ENCODE measurements at places on chromosomes 1 and 21.

DNA sequence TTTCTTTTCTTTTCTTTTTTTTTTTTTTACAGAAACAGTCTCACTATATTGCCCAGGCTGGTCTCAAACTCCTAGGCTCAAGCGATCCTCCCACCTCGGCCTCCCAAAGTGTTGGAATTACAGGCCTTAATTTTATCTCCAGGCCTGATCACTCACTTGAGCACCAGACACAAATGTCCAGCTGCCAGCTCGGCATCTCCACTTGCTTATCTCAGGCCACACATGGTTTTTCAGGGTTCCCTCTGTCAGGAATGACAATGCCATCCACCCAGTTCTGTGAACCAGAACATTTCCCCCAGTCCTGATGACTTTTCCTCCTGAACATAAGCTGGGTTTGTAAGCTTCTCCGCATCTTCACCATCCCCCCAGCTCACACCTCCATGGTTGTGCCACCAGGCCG is 44.6 kb upstream of the ZNF281 start:
- no peak for DNase-seq

DNA sequence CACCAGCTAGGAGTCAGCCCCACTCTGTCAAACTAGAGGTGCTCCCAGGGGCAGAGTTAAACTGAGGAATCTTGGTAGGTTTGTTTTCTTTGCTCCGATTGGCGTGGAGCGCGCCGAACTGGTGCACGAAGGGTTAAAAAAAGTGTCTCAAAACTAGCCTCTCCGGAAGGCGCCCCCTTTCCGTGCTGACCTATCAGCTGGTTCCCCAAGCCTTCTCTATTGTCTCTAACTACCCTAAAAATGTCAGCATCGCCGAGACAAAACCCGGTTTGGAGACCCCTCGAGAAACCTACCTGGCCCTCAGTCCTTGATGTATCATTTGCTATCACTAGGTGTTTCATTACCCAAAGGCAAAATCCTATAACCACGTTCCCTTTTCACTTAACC is 2.2 kb downstream of the TGFB2 start:
- DNase-seq, result no peak

- DNase-seq, result no peak
Measured at GRCh38 chr1:185317886-185318310, 855 bp upstream of the IVNS1ABP start.

- DNase-seq, result no peak
Measured at GRCh38 chr1:212568978-212569537, 39.5 kb upstream of the ATF3 start.

DNA sequence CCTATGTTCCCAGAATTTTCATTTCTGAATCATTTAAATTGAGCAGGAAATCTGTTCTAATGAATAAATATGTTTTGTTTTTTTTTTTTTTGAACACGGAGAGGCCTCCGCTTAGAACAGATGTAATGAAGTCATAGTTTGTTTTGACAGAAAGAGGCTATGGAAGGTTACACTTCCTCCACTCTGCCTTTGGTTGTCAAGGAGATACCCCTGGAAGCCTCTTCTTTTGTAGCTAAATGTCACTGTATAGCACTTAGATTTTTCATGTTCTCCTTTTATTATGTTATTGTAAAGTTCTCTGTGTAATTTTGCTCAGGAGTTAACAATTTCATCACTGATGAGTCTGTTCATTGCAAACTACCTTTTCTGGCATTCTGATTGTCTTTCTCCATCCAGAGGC is 22.7 kb upstream of the GNG12 start:
- no peak for DNase-seq

GRCh38 chr1:185351734-185352466 is 34.9 kb upstream of the IVNS1ABP start:
- DNase-seq, result no peak

GRCh38 chr1:14735841-14736240 is 137.4 kb downstream of the KAZN start:
- DNase-seq, result no peak

GRCh38 chr1:235888119-235888643 is 21.5 kb upstream of the LYST start:
- no peak for DNase-seq

GRCh38 chr1:67361641-67362040 is 54.0 kb downstream of the IL12RB2 start:
- no peak for DNase-seq

- DNase-seq, result no peak
Measured at GRCh38 chr1:85850238-85850637, 142.0 kb upstream of the ZNHIT6 start.

GRCh38 chr1:20551945-20552727 is at the start of gene FAM43B:
FAM43B (plus strand) TSS chr1:20552573; CDS start chr1:20552974, 401 bp downstream.
- no peak for DNase-seq

GRCh38 chr1:200610846-200611245 is 9.7 kb downstream of the KIF14 start:
- no peak for DNase-seq

DNA sequence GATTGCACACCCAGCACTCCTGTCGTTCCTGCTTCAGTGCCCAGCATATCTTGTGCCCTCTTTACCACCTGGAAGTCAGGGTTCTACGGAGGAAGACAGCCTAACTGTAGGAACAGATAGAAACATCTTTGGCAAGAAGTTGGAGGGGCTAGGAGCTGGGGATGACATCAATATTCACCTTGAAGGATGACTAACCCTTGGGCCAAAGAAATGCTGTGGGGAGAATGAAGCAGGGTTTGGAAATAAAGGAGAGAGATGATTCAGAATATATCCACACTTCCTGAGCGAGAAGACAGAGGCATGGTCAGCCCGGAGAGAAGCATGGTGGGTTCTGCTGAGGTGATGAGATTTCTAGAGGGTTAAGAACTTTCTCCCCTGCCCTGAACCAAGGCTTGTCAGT is 4.6 kb upstream of the NKAIN1 start:
- DNase-seq, result no peak

- DNase-seq, result no peak
Measured at GRCh38 chr1:25740071-25740470, 59.9 kb upstream of the SELENON start.

GRCh38 chr21:29300807-29301138 is 2.1 kb downstream of the BACH1 start:
- no peak for DNase-seq

- DNase-seq, result no peak
Measured at GRCh38 chr1:27416387-27417111, 24.1 kb downstream of the GPR3 start.

DNA sequence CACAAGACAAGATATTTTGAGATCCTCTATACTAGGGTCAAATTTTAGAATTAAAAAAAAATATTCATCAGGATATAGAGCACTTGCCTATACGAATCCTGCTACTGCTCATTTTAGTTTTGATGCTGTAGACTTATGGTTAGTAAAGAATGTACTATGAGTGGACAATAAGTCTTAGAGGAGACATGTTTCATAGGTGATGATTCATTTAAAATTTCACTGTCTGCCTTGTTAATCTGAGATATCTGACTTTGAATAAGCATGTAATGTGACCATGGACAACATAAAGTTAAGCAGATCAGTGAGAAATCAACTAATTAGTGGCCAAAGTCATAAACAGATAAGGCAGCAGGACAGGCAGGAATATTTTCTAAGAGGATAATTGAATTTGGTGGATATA is 106.8 kb upstream of the HP1BP3 start:
- DNase-seq, result no peak

DNA sequence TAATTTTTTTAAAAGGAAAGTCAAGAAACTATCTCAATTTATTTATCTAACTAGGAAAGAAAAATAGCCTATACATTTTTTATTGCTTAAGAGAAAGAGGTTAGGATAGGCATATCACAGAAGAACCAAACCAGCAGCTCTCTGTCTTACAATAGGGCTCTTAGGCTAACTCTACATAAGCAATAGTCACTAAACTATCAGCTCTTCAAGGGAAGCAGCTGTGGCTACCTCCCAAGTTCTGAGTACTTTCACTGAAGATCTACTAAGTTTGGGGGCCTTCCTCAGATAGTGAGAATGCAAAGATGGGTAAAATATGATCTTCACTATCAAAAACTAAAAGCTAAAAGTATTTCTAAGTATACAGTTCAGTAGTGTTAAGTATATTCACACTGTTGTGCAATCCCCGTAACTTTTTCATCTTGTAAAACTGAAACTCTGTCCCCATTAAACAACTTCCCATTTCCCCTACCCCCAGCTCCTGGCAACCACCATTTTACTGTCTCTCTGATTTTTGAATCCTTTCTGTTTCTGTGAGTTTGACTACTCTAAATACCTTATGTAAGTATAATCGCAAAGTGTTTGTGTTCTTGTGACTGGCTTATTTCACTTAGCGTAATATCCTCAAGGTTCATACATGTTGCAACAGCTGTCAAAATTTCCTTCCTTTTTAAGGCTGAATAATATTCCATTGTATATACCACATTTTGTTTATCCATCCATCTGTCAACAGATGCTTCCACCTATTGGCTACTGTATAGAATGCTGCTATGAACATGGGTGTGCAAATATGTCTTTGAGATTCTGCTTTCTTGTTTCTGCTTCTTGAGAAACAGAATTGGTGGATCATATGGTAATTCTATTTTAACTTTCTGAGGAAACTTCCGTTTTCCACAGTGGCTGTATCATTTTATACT is 73.3 kb downstream of the ACBD6 start:
- DNase-seq, result no peak

DNA sequence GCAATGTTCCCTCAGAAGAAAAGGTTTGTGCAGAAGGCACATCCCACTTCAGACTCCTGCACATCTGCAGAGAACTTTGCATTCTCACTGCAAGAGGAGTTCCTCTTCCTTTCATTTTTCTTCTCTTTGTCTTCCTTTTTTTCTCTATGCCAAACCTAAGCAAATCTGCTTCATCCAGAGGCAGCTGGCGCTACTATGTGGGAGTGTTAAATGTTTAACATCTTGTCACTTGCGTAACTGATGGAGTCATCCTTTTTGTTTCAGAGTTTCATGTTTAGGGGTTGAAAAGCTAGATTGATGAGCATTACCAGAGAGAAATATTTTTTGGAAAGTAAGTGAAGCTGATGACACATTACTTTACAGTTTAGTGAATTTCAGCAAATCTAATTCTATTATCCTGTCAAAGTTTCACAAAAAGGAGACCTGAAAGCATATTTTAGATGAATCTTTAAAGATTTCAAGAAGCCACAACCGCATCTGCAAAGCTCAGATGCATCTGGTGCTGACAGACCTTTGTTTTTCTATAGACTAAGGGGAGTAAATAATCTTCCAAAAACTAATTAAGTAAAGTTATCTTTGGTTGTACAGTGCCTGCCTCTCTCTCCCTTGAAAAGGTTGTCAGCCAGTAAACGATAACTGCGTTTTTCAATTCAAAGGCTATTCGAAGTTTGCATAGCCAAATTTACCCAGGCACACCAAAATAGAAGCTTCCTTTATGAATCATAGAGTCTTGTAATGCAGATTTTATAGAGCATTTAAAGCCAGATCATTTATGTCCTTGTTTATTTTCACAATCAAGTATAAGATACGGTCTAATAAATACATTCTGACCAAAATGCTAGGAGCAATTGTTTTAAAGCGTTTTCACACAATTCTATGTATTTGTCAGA is 1.2 kb upstream of the LRRC53 start:
- no peak for DNase-seq

DNA sequence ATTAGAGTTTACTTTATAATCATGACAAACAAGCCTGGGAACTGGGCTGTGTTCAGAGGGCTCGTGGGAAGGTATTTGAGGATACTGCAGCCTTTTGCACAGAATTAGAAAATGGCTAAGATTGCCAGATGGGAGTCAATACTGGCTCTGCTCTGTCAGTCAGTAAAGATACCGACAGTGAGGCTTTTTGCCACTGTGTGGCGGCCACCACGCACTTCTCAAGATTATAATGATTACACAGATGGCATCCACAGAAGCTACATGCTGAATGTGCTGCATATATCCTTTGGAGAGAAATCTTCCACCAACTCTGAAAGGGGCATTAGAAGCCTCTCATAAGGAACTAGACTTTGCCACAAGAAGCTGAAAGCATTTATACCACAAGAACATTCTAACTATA is 213.4 kb upstream of the PTBP2 start:
- no peak for DNase-seq

- DNase-seq, result no peak
Measured at GRCh38 chr1:48726139-48726538, 50.6 kb downstream of the BEND5 start.

DNA sequence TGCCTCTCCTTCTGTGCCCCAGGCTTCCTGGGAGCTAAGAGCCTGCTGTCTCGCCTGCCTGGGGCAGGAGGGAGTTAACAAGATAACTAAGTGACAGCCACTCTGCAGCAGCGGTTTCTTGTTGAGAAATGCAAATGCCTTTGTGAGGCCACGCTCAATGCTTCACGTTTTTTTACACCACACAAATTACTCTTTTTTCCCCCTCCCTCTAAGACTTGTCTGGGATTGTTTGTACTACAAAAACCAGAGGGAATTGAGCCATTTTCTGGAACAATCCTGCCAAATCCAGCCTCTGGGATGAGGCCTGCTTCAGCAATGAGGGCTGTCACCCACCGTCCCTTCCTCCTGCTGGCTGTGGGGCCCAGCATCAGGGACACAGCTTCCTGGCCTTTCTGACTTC is 119.6 kb downstream of the ACTL8 start:
- DNase-seq, result no peak

DNA sequence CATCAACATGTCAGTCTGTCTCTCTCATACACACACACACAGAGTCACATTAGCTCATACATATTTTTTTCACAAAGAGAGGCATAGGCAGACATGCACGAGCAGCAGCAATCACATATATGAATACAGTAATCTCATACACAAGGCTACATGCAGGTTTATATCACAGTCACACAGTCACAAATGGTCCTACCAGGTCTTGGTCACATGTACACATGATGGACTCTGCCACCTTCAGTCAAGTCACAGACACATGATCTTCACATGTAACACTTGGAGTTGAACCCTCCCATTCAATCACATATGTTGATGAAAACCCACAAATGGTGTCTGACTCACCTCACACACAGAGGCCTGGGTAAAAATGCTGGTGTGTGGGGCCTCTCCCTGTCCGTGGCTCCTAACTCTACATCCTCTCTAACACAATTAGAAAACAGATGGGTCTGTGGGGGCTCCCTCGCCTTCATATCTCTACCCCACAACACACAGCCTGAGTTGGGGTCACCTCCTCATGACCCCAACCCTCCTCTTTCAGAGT is 27.9 kb downstream of the RIMS3 start:
- no peak for DNase-seq

DNA sequence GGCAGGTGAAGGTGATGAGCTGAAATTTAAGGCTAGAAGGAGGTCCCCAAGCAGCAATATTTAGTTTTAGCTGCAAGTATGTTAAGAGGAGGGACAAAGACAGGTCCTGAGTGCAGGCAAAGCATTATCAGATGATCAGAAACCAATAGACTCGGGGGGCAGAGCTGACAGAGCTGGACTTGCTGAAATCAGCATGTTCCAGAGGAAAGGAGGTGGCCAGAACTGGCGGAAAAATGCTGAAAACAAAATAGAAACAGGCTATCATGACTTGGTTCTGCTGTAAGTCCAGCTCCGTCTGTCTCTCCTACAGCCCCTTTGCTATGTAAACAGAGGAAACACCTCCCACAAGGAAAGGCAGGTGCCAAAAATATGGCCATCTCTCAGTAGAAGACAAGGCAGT is at the start of gene CD5L:
CD5L (minus strand) TSS at position 101 of the 400 bp plus-strand sequence. CDS start 107 bp downstream, outside the sequence.
- no peak for DNase-seq

DNA sequence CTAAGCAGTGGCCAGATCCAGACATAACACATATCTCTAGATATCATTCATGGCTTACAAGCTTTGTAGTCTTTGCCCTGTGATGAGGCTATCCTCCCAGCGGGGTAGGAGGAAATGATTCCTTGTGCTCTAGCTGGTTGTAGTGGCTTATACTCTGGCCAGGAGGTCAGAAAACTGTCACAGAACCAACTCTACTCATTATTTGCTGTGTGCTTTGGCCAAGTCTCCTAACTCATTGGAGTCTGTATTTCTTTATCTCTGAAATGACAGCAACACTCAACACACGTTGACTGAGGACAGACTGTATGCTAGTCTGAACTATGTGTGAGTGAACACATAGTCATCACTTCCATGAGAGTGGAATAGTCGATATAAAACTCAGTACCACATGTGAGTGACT is 116.7 kb upstream of the F3 start:
- no peak for DNase-seq
